ENCODE measurements at places on chromosomes 5 and 9.

DNA sequence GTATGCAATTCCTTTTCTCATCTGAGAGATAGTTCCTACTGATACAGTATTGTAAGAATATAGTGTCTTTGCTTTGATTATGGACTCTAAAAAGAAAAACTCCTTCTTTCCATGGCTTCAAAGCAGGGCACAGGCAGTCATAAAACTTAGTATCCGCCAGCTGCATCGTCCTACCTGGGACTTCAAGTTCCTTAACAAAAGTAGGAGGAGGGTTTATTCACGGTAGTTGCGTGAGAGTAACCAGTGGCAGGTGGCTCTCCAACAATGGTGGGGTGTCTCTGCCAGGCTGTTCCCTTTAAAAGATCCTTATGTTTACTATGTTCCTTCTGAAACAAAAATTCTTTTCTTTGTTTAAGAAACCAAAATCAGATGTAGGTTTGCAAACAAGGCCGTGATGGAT is 173.5 kb upstream of the DMAC1 start:
- DNase-seq, result no peak

- no peak for DNase-seq
Measured at GRCh38 chr9:119839888-119840287, 470.7 kb upstream of the BRINP1 start.

GRCh38 chr5:109589239-109589638 is 100.5 kb upstream of the MAN2A1 start:
- no peak for DNase-seq

GRCh38 chr5:5954275-5954598 is 424.1 kb downstream of the MED10 start:
- no peak for DNase-seq

DNA sequence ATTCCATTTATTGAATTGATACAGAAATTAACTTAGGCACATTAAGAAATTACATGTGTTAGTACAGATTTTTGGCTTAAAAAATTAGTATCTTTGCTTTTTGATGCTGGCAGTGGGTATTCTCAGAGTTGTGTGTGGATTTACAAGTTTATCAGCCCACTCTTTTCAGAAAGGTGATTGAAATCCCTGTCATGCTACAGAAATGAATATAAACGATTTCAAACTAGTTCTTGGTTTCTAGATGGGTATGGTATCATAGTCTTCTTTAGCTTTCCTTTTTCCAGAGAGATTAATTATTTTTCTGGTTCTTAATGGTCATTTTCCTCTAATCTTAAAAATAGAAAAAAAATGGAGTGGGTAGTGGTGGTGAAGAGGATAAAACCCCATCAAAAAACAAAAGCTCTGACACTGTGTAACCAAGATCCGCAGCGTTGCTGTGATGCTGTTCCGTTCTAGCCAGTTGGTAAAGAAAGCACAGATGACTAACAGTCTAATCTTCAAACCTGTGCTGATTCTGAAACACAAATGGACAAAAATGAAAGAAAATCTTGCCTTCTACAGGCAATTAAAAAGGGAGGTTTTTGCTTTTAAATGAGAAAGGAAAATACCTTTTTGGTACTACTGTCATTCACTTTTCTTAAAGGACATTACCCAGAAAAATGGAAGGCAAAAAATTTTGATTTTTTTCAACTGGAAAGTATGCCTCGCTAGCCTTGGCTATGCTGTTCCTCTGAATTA is 5.2 kb downstream of the LRRTM2 start:
- DNase-seq, result peak; percentile 57

GRCh38 chr9:108185613-108186012 is 670.2 kb downstream of the ACTL7B start:
- DNase-seq, result no peak

DNA sequence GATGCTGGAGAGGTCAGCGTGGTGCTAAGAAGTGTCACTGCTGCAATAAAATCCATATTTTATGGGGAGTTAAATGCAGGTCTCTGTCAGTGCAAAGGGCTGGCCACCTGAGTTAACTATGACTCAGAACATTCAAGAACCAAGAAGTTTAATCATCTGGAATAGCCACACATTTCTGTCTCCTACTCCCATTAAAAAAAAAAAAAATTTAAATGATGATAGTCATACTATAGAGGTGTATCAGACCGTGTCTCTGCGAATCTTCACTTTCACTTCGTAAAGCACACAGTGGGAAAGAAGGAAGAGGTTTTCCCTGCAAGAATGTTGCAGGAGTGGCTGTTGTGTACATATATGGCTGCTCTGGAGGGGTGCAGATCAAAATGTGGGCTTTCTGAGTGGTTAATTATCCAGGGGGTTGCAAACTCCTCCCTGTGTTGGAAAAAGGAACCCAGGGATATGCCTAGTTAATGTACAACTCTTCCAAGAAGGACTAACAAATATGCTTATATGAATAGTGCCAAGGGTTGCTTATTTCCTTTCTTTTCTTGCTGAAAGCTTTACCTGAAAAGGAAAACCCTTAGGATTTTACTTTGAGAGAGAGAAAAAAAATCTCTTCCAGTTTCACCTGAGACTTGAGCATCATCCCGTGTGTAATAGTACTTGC is 1.5 kb downstream of the CDH6 start:
- DNase-seq, result no peak

DNA sequence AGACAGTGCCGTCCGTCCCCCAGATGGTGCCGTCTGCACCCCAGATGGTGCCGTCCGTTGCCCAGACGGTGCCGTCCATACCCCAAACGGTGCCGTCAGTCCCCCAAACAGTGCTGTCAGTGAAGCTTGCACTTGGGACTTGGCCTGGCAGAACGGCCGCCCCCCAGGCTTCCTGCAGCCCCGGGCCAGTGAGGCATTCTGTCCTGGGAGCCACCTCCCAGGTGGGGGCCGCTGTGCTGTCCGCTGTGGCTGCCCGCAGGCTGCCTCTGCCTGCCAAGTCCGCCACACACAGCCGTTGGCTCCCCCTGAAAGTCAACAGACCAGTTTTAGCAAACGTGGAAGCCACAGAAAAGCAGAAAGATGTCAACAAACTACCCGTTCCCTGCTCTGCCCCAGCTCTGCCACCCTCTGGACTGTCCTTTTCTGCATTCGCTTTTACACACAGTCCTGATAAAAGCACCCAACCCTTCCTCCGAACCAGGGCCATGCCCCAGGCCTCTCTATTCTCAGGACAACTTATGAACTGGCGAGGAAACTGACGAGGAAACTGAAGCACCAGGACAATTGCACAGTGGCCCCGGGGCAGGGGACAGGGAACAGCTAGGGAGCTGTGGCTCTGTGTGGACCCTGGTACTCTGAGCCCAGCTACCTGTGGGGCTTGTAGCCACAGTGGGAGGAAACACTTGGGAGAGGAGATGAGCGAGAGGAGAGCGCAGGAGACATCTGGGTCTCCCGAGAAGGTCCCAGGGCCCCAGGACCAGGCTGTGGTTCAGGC is 39.6 kb upstream of the RXRA start:
- no peak for DNase-seq

GRCh38 chr5:73005886-73006285 is 50.0 kb downstream of the FCHO2 start:
- no peak for DNase-seq

- DNase-seq, result no peak
Measured at GRCh38 chr9:19992556-19992955, 203.7 kb upstream of the SLC24A2 start.

Data from dermis blood vessel endothelial cell (primary cell).